Naive B cell (primary cell): ENCODE measurements at places on chromosomes 1 and 21. TPM values are rescaled to one million over a fixed set of nuclear protein-coding genes. Genes with fewer than 3 reads are reported as not detected.

Gene GFI1
- 0.11 TPM for polyA plus RNA-seq

Gene MX2
- 39.6 TPM for polyA plus RNA-seq

Gene ABCB10
- polyA plus RNA-seq: 16.0 TPM

Gene GNG12
- not detected for polyA plus RNA-seq

Gene CD244
- not detected for polyA plus RNA-seq

Gene TDRD10
- not detected for polyA plus RNA-seq

Gene B3GALT5
- polyA plus RNA-seq: not detected

Gene SYT14
- not detected for polyA plus RNA-seq

Gene VANGL2
- polyA plus RNA-seq: 0.06 TPM

- no peak for DNase-seq
Measured at GRCh38 chr1:119052267-119052666, 64.1 kb upstream of the TBX15 start.

- DNase-seq: no peak
Measured at GRCh38 chr1:42646056-42646455, 12.2 kb upstream of the PPIH start.

DNA sequence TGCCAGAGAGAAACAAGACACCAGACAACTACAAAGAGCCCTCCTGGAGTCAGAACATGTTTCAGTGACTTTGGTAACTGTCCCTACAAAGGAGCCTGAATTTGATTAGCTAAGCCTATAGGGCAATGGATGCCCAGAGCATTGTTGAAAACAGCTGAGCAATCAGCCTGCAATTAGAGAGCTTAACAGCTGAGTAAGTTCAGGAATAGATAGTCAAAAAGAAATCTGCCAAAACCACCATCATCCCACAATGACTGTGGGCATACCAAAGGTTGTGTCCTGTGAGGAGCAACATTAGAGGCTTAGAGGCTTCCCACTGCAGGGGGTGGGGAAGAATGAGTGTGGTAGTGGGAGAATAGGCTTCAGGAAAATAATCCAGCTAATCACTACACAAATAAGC, 32.1 kb downstream of the SH3BP5L start:
- DNase-seq: no peak

- DNase-seq: peak; percentile 75
Measured at GRCh38 chr1:31937300-31938183, 626 bp downstream of the PTP4A2 start.

- no peak for DNase-seq
Measured at GRCh38 chr1:223084464-223084866, 58.6 kb downstream of the TLR5 start.

DNA sequence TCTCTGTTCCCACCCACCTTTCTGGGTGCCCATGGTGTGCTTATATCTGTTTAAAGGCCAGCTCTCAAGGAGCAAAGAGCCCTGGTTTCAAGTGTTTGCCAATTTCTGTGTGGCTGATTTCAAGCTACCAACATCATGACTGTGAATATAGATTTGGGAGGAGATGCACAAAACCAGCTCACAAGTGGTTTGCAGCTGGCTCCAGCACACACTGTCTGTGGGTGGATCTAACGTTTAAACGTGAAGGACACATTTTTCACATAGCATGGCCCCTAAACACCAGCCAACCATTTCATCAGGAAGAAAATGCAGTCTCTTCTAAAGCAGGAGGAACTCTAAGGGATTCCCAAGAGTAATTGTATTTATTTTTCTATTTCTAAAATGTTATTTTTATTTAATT, 65.2 kb downstream of the FCRL5 start:
- no peak for DNase-seq

GRCh38 chr1:41387667-41388091, 26.4 kb downstream of the FOXO6 start:
- no peak for DNase-seq

DNA sequence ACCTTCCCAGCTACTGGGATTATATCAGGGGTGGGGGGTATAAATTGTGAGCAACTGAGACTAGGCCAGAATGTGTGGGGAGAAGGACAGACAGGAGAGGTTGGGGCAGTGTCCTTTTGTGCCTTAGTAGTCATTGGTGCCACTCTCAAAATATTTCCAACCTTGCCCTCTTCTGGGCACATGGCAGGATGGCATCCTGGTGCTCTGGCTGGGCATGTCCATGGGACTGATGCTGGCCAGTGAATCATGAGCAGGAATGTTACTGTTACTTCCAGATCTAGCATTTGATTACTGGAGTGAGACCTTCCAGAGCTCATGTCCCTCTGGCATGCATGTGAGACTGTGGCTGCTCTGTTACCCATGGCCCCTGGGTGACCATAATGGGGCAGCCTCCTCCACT, 151.2 kb downstream of the MATN1 start:
- DNase-seq: no peak

GRCh38 chr1:37606481-37607263, 10.9 kb upstream of the GNL2 start:
- DNase-seq: no peak

GRCh38 chr1:3573500-3573899, 37.8 kb downstream of the MEGF6 start:
- DNase-seq: no peak

GRCh38 chr1:217494767-217495166, 136.1 kb downstream of the GPATCH2 start:
- no peak for DNase-seq

DNA sequence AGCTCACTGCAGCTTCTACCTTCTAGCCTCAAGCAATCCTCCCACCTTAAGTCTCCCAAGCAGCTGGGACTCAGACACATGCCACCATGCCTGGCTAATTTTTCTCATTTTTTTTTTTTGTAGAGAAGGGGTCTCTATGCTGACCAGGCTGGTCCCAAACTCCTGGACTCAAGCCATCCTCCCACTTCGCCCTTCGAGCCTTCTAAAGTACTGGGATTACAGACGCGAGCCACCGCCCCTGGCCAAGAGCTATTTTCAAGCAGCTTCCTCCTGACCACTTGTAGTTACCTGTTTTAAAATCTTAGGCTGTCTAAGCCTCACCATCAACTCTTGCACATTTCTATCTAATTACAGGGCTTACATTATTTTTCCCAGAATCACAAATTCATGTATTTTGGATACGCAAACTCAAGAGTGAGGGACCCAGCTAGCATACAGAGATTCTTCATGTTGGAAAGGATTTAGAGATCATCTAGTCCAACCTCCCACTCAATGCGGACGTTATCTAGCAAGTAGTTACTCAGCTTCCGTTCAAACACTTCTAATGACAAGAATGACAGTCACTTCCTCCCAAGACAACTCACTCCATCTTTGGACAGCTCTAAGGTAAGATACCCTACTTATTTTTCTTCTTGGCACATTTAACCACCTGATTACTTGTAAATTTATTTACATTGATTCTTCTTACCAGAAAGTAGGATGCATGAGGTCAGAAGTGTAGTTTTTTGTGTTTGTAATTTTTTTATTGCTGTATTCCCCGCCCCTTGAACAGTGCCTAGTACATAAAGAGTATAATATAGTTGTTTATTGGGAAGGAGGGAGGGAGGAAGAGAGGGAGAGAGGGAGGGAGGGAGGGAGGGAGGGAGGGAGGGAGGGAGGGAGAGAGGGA, 65.4 kb downstream of the LUZP1 start:
- no peak for DNase-seq

DNA sequence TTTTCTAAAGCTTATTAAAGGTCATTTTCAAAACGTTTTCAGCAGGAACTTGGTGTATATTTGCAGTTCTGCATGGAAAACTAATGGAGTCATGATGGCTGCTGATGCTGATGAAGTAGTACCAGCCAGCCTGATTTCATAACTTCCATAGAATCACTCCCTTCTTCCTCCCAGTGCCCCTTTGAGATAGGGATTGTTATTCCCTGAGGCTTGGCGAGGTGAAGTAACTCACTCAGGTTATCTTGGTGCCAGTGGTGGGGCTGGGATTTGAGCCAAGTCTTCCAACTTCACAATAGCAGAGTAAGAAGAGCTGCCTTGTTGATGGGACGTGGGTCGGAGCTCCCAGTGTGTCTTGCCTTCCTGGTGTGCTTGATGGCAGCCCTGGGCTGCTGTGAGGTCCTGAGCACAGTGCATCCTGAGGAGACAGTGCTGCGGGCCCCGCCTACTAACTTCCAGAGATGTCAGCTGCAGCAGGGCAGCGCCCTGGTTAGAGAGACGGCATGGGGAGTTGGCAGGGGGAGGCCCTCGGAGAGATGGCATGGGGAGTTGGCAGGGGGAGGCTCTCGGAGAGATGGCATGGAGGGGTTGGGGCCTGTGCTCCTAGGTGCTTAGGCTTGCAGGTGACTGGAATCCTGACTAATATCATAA, 92.6 kb downstream of the PCBP3 start:
- no peak for DNase-seq

- no peak for DNase-seq
Measured at GRCh38 chr1:44507490-44508396, 102.7 kb downstream of the RNF220 start.

GRCh38 chr1:77394166-77394565, 112.3 kb downstream of the AK5 start:
- no peak for DNase-seq

DNA sequence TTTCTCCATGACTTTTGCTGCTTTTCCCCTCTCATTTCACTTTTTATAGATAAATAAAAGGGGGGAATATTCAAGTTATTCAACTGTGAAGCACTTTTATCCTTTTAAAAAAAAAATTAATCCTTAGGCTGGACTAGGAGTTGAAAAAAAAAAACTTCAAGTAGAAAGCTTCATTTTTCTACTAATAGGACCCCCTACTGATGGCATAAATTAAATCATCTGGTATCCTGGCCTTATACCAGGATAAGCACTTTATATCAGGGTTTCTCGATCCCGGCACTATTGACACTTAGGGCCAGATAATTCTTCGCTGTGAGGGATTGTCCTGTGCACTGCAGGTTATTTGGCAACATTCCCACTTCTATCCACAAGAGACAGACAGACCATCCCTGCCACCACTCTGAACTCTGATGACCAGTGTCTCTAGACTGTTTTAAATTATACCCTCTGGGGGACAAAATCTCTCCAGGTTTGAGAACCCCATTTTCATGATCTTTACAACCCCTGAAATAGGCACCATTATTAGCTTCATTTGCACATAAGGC, 17.6 kb downstream of the USP33 start:
- no peak for DNase-seq

- no peak for DNase-seq
Measured at GRCh38 chr1:210257698-210258529, 25.3 kb downstream of the SERTAD4 start.

- no peak for DNase-seq
Measured at GRCh38 chr21:21387916-21388315, 389.7 kb downstream of the NCAM2 start.

- no peak for DNase-seq
Measured at GRCh38 chr1:86940599-86940998, 26.2 kb downstream of the HS2ST1 start.

DNA sequence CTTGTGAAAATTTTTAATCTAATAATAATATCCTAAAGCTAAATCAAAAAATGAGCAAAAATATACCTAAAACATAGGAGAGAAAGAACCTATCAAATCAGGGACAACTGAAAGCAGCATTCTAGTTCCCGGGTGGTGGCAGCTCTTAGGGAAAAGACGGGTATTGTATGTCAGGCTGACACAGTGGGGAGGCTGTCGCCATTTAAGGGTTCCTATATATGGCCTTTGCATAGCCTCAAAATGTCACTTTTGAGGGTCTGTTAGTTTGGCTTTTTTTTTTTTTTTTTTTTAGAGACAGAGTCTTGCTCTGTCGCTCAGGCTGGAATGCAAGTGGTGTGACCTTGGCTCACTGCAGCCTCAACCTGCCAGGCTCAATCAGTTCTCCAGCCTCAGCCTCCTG, 6.0 kb downstream of the CLSTN1 start:
- DNase-seq: no peak

GRCh38 chr1:35369922-35370671, 101.6 kb downstream of the ZMYM4 start:
- no peak for DNase-seq
